ENCODE measurements at places on chromosomes 4 and X.

GRCh38 chr4:108878806-108879205 is 116.0 kb upstream of the ETNPPL start:
- no peak for DNase-seq

DNA sequence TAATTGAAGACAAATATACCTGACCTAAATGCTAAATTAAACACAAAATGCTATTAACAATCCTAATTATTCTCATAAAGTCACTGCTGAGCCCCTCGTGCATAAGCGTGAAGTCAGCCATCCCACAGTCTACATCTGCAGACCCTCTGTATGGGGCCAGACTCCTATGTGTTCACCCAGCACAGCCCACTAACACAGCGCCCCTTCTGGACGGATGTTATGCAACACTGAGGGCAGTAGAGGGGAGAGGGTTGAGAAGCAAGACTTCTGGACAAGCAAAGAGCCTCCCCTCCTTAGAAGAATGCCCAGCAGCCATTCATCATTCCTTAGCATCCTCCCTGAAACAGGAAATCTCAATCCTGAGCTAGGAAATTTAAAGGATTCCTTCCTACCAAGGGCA is 7.9 kb downstream of the TRPC3 start:
- no peak for DNase-seq

GRCh38 chr4:142474398-142475087 is 371.6 kb downstream of the INPP4B start:
- no peak for DNase-seq

GRCh38 chr4:118353534-118354030 is 779 bp upstream of the PRSS12 start:
- no peak for DNase-seq

GRCh38 chr4:128310266-128310697 is 22.7 kb upstream of the PGRMC2 start:
- no peak for DNase-seq

- DNase-seq: no peak
Measured at GRCh38 chr4:39259571-39260330, 77.4 kb downstream of the WDR19 start.

DNA sequence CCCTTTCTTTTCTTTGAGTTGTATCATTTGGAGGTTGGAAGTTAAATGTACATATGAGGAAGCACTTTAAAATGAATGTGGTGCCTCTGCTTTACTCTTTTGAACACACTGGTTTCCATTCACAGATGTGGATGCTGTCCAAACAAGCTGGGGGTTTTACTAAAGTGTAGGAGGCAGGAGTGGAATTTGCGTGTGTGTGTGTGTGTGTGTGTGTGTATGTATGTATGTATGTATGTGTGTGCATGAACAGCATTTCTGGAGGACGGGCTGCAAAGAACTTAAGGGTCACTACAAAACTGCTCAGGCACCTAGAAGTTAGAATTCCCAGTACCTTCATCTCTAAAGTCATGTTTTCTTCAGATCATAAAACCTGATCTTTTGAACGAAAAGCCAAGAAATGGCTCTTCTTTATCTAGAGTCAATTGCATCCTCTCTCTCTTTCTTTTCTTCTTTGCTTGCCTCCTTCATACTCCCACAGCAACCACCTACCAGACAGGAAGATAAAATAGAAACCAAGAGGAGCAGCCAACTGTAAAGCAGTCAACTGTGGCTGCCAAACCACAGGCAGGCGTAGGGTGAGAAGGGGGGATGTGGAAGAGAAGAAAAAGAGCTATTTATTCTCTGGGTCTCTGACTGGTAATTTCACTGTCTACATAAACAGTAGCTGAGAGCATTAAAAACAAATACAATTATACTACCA is 177.0 kb upstream of the RASGEF1B start:
- peak; percentile 38 for DNase-seq

DNA sequence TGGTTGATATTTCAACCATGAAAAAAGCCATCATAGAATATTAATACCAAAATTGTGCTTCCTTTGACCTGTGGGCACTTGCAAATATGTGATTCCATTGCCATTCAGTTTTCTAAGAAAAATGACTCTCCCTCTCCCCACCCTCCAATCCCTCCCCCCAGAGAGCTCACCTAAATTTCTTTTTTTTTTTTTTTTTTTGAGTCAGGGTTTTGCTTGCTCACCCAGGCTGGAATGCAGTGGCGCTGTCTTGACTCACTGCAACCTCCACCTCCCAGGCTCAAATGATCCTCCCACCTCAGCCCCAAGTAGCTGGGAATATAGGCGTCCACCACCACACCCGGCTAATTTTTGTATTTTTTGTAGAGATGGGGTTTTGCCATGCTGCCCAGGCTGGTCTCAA is 47.0 kb downstream of the SNX25 start:
- no peak for DNase-seq

- no peak for DNase-seq
Measured at GRCh38 chr4:158630893-158631292, 40.8 kb downstream of the C4orf46 start.

DNA sequence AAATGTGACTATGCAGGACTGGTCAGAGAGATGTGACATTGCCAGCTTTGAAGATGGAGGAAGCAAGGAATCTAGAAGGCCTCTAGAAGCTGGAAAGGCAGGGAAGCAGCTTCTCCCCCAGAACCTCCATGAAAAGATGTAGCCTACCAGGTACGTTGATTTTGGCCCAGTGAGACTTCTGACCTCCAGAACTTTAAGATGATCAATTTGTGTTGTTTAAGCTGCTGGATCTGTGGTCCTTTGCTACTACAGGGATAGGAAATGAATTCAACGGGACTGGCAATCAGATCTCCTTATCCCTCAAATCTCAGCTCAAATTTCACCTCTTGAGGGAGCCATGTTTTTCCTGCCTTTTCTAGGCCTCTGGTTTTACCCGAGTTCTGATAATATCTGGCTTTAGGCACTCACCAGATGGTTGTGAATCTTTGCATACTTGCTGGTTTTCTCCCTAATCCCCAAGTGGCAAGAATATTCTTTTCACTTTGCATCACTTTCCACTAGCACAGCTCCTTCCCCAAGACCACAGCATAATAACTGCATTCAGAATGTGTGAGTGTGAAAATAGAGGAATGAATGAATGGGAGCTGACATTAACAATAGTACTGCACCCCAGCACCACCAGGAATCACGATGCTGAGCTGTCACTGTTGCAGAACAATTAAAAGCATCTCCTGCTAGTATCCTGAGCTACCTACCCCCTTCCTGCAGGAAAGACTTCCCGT is 25.5 kb upstream of the TMSB4X start:
- no peak for DNase-seq

DNA sequence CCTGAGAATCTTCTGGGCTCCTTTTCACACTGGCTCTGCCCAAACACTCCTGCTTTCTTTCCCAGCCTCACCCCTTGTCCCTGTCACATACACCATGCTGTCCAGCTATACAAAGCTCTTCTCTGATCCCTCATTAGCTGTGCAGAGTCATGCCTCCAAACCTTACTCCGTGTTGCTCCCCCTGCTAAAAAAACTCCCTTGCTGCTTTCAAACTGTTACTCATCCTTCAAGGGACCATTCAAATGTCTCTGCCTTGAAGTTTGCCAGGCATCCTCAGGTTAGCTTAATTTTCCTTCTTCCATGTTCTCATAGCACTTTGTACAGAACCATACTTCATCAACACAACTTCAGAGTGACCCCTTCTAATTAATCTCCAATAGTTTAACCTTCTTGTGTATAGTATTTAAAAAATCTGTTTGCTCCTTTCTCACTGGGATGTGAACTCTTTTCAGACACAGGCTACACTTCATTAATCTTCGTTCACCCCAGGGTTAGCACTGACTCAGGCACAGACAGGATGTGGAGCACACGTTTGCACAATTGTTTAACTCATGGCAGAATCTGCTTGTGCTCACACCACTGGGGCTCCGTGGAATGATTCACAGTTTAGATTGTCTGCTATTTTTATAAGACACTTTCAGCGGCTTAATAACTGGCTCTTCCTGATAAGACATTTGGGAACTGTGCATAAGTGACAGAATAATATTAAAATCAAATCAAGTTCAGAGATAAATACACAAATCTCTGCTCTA is 21.4 kb upstream of the SEL1L3 start:
- no peak for DNase-seq

DNA sequence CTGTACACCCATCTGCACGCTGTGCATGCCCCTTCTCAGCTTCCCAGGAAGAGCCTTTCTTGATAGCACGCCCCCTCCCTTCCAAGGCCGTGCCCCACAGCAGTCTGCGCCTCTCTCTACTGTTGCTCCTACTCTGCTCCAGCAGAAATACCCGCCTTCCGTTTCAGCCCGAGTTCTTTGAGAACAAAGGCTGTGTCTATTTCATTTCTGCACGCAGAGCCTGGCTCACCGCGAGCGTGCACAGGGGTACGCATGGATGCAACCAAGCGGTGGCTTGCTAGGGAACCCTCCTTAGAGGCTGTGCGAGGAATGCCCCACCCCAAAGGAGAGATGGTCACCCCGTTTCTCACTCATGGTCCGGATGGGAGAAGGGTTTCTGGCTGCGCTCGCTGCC is 485 bp downstream of the AADAT start:
- DNase-seq: no peak

- no peak for DNase-seq
Measured at GRCh38 chr4:174935607-174936006, 17.4 kb downstream of the ADAM29 start.

- DNase-seq: no peak
Measured at GRCh38 chr4:93646233-93646930, 182.2 kb upstream of the ATOH1 start.

DNA sequence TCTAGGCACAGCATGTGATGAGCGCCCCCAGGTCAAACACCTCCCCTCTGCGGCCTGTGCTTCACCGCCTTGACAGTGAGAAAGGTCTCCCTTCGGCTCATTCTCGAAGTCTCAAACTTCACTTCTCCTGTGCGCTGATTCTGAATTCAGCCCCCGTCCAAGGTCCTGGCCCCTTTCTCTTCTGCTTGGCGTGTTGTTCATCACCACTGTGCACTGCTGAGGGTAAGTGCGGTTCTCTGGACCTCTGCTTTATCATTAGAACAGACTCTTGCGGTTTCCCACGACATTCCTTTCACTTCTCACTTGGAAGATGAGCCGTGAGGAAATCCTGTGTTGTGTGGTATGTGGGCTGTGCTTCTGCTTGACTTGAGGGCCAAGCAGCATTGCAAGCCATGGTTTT is 11.9 kb downstream of the HTT-AS start:
- DNase-seq: no peak

- no peak for DNase-seq
Measured at GRCh38 chrX:40247848-40248622, 150.3 kb upstream of the BCOR start.

DNA sequence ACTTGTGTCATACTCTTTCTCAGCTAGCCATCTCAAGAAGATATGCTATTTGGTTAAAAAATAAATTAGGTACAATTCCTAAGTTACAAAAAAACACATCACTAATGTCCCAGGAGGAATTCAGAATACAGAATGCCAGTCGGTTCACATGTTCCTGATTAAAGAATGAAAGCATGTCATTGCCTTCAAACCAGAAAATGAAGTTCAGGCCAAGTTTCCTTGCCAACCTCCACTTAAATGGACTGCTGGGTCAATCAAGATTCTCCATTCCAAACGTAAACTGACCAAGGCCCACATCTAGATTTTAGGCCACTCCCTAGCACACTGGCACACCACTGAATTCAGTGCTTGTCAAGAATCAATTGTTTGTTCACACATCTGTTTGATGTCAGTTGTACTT is 6.5 kb downstream of the PIGA start:
- DNase-seq: no peak

DNA sequence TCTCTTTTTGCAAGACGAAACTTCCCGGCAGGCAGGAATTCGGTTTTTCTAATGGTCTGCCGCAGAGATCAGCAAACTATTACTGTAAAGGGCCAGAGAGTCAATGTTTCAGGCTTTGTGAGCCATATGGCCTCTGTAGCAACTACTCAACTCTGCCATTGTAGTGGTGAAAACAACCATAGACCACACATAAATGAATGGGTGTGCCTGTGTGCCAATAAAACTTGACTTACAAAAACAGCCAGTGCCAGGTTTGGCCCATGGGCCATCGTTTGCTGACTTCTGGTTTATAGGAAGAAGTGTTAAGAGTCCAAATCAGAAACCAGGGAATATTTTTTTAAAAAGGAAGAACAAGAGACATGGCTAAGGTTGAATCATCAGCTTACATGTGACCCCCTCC is 163.0 kb downstream of the SH3KBP1 start:
- DNase-seq: no peak

- no peak for DNase-seq
Measured at GRCh38 chr4:80006935-80007744, 65.9 kb downstream of the ANTXR2 start.

DNA sequence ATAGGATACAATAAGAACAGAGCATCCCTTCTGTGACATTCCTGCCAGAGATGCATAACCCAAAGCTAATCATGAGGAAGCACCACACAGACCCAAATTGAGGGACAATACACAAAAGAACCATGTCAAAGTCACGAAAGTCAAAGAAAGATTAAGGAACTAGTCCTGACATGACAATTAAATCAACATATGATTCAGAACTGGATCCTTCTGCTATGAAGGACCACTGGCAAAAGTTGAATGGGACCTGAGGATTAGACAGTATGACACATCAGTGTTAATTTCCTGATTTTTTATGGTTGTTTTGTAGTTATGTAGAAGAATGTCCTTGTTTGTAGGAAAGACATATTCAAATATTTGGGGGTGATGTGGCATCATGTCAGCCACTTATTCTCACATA is 13.9 kb downstream of the ACOT9 start:
- DNase-seq: no peak

DNA sequence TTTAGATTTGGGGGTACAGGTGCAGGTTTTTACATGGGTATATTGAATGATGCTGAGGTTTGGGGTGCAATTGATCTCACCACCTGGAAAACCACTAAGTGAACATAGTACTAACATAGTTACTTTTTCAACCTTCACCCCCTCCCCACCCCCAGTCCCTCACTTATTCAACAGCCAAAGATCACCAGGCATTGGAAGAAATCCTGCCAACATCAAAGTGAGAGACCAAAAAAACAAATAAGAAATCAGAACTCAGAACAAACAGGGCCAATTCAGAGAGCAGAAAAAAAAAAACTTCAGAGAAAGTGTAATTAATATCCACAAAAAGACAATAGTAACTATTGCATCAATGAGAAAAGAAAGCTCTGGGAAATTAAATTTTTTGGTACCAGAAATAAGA is 20.5 kb upstream of the LAP3 start:
- no peak for DNase-seq

DNA sequence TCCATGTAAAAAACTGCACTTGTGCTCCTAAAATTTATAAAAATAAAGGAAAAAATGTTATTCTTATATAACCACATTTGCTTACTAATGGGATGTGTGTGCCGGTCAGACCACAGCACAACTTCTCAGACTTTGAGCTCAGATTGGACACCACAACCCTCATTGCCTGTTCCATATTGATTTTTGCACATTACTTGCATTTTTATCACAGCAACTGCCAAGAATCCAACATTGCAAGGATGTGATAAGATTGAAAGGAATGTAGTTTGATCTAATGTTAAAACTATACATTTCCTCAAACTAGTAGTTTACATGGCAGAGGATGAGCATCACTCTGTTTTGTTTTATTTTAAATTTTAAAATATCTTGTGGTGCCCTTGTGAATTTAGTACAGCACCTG is 227.8 kb downstream of the KDR start:
- DNase-seq: no peak

- no peak for DNase-seq
Measured at GRCh38 chrX:10620121-10620699, at the start of gene MID1. TSS of gene MID1 (minus strand) at chrX:10620585. CDS start at chrX:10567547, 53,038 bp downstream.

Measured in activated gamma-delta T cell treated with Interleukin-2 at 50 U/mL for 16 hours (primary cell).